Activated CD8-positive, alpha-beta memory T cell treated with anti-CD3 and anti-CD28 coated beads for 48 hours (primary cell): ENCODE measurements at places on chromosomes 6 and 20.

- DNase-seq = no peak
Measured at GRCh38 chr6:8182902-8183665, 80.7 kb upstream of the EEF1E1 start.

DNA sequence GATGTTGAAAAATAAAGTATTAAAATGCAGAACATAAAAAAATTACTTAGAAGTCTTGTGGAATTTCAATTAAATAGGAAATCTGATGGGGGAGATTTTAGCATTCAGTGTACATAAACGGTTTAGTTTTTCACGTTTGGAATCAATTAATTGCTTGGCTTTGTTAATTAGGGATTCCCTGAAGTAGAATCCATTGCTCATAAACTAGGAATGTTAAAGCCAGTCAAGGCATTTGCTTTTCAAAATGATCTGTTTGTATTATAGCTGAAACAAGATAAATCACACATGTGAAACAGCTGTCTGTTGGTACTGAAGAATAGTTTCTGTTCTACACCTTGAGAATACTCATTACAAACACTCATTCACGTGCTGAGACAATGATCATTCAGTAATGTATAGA, 297.9 kb downstream of the TBC1D7 start:
- no peak for DNase-seq

DNA sequence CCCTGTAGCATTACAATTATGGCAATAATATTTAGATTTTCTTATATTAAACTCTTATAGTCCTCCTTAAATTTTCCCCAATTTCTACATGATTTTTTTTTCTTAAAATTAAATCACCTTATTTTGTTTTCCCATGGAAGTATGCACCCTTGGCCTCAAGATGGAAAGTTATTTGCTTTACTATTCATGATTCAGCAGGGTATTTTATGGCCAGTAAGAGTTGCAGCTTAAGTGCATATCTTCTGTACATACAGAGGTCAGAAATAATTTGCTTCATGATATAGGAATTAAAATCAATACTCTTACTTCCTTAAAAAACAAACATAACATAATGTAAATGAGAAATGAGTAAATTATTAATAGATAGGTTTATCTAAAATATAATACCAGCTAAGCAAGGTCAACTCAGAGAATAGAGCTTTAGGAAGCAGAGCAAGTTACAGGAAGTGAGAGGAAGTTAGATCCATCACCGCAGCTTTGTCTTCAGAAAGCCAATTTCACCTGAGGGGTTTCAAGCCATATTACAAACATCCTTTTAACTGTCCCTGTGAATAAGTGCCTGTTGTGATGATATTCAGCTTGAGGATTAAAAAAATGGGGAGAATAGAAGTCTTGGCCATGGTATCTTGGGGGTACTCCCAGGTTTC, 24.6 kb upstream of the HS3ST5 start:
- no peak for DNase-seq

GRCh38 chr6:134165561-134166201, 113.3 kb upstream of the SLC2A12 start:
- no peak for DNase-seq

DNA sequence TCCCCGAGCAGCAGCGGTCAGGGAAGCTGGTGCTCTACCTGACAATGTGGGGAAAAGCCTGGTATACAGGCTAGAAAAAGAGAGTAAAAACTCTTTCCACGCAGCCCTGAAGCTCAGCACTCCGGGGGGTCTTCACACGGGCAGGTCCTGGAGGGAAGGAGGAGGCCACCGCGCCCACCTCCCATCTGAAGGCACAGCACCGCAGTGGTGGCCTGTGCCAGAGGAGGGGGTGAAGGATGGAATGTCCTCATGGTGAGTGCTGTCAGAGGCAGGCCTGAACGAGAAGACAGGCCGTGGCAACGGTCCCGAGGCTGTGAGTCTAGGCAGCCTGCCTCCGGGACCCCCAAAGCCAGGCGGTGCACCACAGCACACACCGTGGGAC, 5.8 kb downstream of the SLC2A4RG start:
- no peak for DNase-seq
